ENCODE measurements at places on chromosomes 5 and 9.

- DNase-seq = no peak
These were observed 396.5 kb downstream of the ADGRV1 start for GRCh38 chr5:90955001-90955635.

DNA sequence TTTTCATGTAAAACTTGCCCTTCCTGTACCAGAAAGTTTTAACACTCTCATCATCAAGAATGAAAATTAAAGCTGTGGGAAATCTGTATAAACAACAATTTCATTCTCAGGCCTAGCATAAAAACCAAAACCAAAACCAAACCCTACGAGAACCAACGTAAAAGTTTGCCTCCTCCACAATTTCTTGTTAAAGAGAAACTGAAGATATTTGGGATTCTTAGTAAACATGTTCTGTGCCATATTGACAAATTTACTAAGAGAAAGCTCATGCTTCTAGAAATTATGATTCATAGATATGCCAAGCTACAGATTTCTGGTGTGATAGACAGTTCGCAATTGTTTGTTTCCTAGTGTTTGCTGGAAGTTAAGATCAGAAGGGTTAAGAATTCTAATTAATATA is 801.0 kb upstream of the NUDT12 start:
- no peak for DNase-seq

- DNase-seq = no peak
These were observed 216.2 kb downstream of the ENC1 start for GRCh38 chr5:74424162-74424868.

DNA sequence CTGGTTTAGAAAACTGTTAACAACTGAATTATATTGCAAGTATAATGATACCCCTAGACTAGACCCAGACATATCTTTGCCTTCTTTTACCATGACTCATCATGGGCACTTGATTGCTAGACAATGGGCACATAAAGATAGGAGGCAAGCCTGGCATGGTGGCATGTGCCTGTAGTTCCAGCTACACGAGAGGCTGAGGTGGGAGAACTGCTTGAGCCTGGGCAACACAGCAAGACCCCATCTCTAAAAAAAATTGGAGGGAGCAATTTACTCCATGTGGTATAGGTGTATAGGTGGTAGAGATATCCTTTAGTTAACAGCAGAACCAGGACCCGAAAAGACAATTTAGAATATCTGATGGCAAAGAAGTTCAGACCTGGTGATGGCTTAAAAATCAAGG is 51.6 kb downstream of the ELOVL7 start:
- no peak for DNase-seq

GRCh38 chr5:171592736-171593135 is 173.3 kb downstream of the FGF18 start:
- DNase-seq = no peak

GRCh38 chr5:15472116-15472515 is 27.9 kb upstream of the FBXL7 start:
- DNase-seq = no peak

DNA sequence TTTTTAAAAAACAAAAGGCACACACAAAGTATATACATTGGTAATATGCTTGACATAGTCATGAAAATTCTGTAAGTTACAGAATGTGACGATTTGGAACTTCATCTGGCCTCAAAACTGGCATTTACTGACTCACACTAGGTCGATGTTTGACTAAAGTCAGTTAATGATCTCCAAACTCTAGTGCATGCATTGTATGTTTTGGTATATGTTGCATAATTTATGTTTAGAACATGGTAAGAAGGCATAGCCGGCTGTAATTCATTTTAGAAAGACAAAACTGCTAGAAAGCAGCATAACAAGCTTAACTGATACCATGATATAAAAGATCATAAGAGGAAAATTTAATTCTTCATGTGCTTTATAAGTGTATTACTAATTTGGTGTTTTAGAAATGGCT is 58.6 kb upstream of the RICTOR start:
- DNase-seq = no peak

GRCh38 chr5:92119110-92119509 is 736.0 kb upstream of the ARRDC3 start:
- DNase-seq = no peak
